Panc1 (cell line): ENCODE measurements at places on chromosomes 12 and 14. TPM values are rescaled to one million over a fixed set of nuclear protein-coding genes. Genes with fewer than 3 reads are reported as not detected.

CRIP2 gene
- total RNA-seq = 280 TPM

RNASE3 gene
- total RNA-seq = not detected

ANKRD33 gene
- total RNA-seq = 0.21 TPM

MNAT1 gene
- 29.4 TPM for total RNA-seq

GPX2 gene
- total RNA-seq = 0.15 TPM

FAM186B gene
- 0.13 TPM for total RNA-seq

IFI27 gene
- 2.3 TPM for total RNA-seq

ADAM21 gene
- total RNA-seq = 0.08 TPM

GPR68 gene
- total RNA-seq = 0.28 TPM

P2RX2 gene
- 1.2 TPM for total RNA-seq

C12orf50 gene
- total RNA-seq = not detected

ZDHHC22 gene
- 0.46 TPM for total RNA-seq

TTC9 gene
- total RNA-seq = 0.49 TPM

ARMH4 gene
- total RNA-seq = 1.8 TPM

HOXC11 gene
- 17.0 TPM for total RNA-seq

KRT73 gene
- total RNA-seq = not detected

KLRC2 gene
- not detected for total RNA-seq

SERPINA3 gene
- 5.7 TPM for total RNA-seq

MANSC4 gene
- total RNA-seq = not detected

GLS2 gene
- 1.3 TPM for total RNA-seq

PMCH gene
- total RNA-seq = not detected

E2F7 gene
- total RNA-seq = 13.1 TPM

NUMB gene
- 51.5 TPM for total RNA-seq

KRT1 gene
- total RNA-seq = not detected

CLECL1 gene
- not detected for total RNA-seq

TMEM253 gene
- total RNA-seq = 0.33 TPM

FGF23 gene
- total RNA-seq = not detected

NAV3 gene
- total RNA-seq = 2.5 TPM

KRT85 gene
- not detected for total RNA-seq

DCN gene
- 1.9 TPM for total RNA-seq

MAPK1IP1L gene
- 79.4 TPM for total RNA-seq

TMBIM4 gene
- 115 TPM for total RNA-seq

TEX52 gene
- not detected for total RNA-seq
